Naive thymus-derived CD4-positive, alpha-beta T cell (primary cell): ENCODE measurements at places on chromosomes 6 and 20. TPM values are rescaled to one million over a fixed set of nuclear protein-coding genes. Genes with fewer than 3 reads are reported as not detected.

- DNase-seq, result no peak
- H3K36me3 ChIP-seq, result no peaks in the 10 kb centered on the region
- H3K27me3 ChIP-seq, result no peaks in the 10 kb centered on the region
- no peaks in the 10 kb centered on the region for H3K4me1 ChIP-seq
- no peak overlapping the region for H3K4me3 ChIP-seq
- H3K27ac ChIP-seq, result no peak overlapping the region
Measured at GRCh38 chr6:13990796-13991195, 66.0 kb downstream of the RNF182 start.

GRCh38 chr6:39654121-39654520 lies 71.1 kb downstream of the KIF6 start:
- no peaks in the 10 kb centered on the region for H3K36me3 ChIP-seq
- no peak for DNase-seq
- no peak overlapping the region for H3K27ac ChIP-seq
- H3K27me3 ChIP-seq, result no peaks in the 10 kb centered on the region
- H3K4me3 ChIP-seq, result no peak overlapping the region

DNA sequence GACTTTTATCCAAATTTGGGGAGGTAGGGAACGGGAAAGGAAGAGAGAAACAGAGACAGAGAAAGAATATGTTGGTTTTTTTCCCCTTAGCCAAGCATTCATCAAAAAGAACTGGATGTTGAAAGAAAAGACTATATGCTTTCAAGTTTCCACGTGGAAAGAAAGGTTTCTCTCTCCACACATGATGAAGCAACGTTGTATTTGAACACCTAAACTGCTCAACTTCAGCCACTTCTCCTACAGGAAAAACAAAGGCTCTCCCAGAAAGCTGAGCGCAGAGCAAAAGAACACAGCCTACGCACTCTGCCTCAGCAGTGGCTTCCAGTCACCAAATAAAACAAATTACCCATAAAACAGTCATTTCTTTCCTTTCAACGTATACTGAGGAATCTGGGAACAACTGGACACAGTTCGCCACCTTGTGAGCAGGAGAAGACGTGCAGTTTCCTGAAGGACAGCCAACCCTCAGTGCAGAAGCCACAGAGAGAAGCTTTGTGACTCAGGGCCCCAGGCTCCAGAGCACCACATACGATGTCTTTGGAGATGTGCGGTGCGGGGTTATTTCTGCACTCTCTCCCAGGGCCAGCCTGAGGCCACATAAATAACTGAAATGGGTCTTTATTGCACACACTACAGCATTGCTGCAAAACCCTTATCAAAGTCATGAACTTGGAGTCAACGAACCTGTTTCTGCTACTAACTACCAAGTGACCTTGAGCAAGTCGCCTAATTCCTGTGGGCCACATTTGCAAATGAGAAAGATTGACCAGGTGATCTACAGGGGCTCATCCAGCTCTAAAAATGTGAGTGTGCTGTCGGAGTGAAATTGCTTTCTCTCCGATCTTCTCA lies 10.1 kb downstream of the IL17F start:
- H3K27me3 ChIP-seq, result peaks cover 4% of the 10 kb centered on the region
- DNase-seq, result no peak
- H3K4me1 ChIP-seq, result no peaks in the 10 kb centered on the region
- no peak overlapping the region for H3K4me3 ChIP-seq
- H3K27ac ChIP-seq, result no peak overlapping the region

GRCh38 chr6:45930420-45931040 lies 85.1 kb downstream of the CLIC5 start:
- no peaks in the 10 kb centered on the region for H3K27me3 ChIP-seq
- H3K27ac ChIP-seq, result no peak overlapping the region
- no peaks in the 10 kb centered on the region for H3K36me3 ChIP-seq
- no peaks in the 10 kb centered on the region for H3K4me1 ChIP-seq
- no peak overlapping the region for H3K4me3 ChIP-seq
- DNase-seq, result peak; percentile 46

GRCh38 chr6:146071781-146072180 lies 42.9 kb downstream of the GRM1 start:
- no peaks in the 10 kb centered on the region for H3K27me3 ChIP-seq
- H3K27ac ChIP-seq, result no peak overlapping the region
- H3K4me3 ChIP-seq, result no peak overlapping the region
- H3K36me3 ChIP-seq, result no peaks in the 10 kb centered on the region

- peaks cover 2% of the 10 kb centered on the region for H3K4me1 ChIP-seq
- no peaks in the 10 kb centered on the region for H3K27me3 ChIP-seq
- DNase-seq, result no peak
- H3K27ac ChIP-seq, result no peak overlapping the region
- H3K36me3 ChIP-seq, result no peaks in the 10 kb centered on the region
Measured at GRCh38 chr6:3152689-3153088, 4.7 kb downstream of the TUBB2A start.

- H3K4me3 ChIP-seq, result no peak overlapping the region
- H3K27ac ChIP-seq, result no peak overlapping the region
Measured at GRCh38 chr6:143802833-143803565, 40.1 kb upstream of the LTV1 start.

GRCh38 chr6:3277851-3278416 lies 19.2 kb downstream of the PSMG4 start:
- DNase-seq, result no peak
- no peaks in the 10 kb centered on the region for H3K27me3 ChIP-seq
- H3K4me3 ChIP-seq, result no peak overlapping the region
- H3K27ac ChIP-seq, result no peak overlapping the region

DNA sequence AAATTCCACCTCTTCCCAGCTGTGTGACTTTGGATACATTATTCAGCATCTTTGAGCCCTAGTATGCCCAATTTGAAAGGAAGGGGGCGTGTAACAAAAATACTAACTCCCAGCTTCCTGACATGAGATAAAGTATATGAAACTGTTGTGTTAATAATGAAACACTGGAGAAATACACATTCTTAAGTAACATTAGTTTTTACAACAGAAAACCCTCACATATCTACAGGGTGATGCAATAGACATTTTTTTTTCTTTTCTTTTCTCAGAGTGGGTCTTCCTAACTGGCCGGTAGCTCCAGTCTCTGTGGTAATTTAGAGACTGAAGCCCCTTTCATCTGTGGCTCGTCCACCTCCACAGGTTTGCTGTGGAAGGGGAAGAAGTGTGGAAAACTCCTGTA lies 79.5 kb downstream of the CD83 start:
- H3K4me1 ChIP-seq, result no peaks in the 10 kb centered on the region
- H3K27ac ChIP-seq, result no peak overlapping the region
- no peak overlapping the region for H3K4me3 ChIP-seq
- no peak for DNase-seq
- no peaks in the 10 kb centered on the region for H3K36me3 ChIP-seq

GRCh38 chr20:63159826-63160640 lies 55.9 kb downstream of the YTHDF1 start:
- H3K4me3 ChIP-seq, result no peak overlapping the region
- H3K27ac ChIP-seq, result no peak overlapping the region
- DNase-seq, result no peak
- H3K36me3 ChIP-seq, result no peaks in the 10 kb centered on the region

GRCh38 chr6:98136333-98136732 lies 698.0 kb upstream of the POU3F2 start:
- no peaks in the 10 kb centered on the region for H3K36me3 ChIP-seq
- no peaks in the 10 kb centered on the region for H3K27me3 ChIP-seq
- H3K4me3 ChIP-seq, result no peak overlapping the region
- H3K27ac ChIP-seq, result no peak overlapping the region
- no peaks in the 10 kb centered on the region for H3K4me1 ChIP-seq

DNA sequence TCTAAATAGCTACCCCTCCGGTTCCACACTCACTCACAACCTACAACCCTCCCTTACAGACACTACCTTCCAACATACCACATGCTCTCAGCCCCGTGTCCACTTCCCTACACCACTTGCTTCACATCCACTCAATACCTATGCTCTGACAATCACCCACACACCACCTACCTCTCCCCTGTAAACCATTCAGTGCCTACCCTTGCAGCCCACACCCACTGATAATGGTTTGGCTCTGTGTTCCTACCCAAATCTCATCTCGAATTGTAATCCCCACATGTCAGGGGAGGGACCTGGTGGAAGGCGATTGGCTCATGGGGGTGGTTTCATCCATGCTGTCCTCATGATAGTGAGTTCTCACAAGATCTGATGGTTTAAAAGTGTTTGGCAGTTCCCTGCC lies 9.8 kb upstream of the ZNF343 start:
- no peaks in the 10 kb centered on the region for H3K27me3 ChIP-seq
- no peaks in the 10 kb centered on the region for H3K4me1 ChIP-seq
- no peak overlapping the region for H3K4me3 ChIP-seq
- DNase-seq, result no peak
- no peaks in the 10 kb centered on the region for H3K36me3 ChIP-seq
- no peak overlapping the region for H3K27ac ChIP-seq

DNA sequence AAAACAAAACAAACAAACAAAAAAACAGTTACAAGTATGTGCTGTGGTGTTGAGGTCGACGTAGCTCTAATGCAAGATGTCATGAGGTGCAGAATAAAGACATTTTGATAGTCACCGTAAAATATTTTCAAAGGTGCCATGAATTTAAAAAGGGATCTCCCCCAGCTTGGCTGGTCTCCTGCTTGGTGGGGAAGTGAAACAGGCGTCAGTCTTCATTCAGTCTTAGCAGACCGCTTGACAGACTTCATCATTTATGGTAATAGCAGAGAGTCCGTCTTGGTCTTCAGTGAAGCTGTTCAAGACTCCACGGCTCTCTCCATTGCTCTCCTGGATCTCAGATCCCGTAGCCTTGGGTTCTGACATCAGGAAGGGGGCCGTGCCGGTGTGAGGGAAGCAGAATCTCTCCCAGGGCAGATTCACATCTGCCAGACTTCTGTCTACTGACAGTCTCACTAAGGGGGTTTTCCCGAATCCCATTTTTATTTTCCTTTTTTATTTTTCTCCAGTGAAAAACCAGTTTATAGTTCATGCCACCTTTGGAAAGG lies 1.6 kb downstream of the SLC24A3 start:
- H3K27ac ChIP-seq, result no peak overlapping the region
- no peaks in the 10 kb centered on the region for H3K36me3 ChIP-seq
- no peaks in the 10 kb centered on the region for H3K4me1 ChIP-seq

DNA sequence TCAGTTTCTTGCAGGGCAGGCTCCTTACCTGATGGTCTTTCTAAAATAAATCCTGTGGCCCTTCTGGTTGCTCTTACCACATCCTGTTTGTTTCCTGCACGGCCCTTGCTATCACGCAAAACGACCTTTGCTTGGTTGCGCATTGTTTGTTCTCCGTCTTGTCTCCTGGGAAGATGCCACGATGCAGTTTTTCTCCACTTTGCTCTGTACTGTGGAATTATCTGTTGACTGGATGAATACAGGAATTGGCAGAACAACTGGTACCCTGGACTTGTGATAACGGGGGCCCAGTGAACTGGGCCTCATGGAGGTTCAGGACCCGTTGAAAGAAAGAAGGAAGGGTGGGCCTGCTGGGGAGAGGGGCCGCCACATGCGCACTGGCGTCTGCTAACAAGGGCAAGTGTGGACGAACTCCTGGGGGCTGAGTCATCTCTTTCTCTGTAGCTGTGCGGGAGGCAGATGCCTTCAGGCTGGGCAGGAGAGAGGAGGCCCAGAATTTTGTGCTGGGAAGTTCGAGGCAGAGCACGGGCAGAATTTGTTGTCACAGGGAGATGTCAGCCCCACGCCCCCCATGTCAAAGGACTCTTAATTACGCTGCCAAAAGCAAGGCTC lies 139.9 kb downstream of the BMP7 start:
- DNase-seq, result no peak
- H3K4me1 ChIP-seq, result no peaks in the 10 kb centered on the region
- no peak overlapping the region for H3K4me3 ChIP-seq
- no peaks in the 10 kb centered on the region for H3K36me3 ChIP-seq
- no peak overlapping the region for H3K27ac ChIP-seq
- no peaks in the 10 kb centered on the region for H3K27me3 ChIP-seq

GRCh38 chr20:44959638-44960102 lies 527 bp downstream of the TOMM34 start:
- peak; percentile 68 for DNase-seq
- H3K4me1 ChIP-seq, result peaks cover 24% of the 10 kb centered on the region
- peaks cover 5% of the 10 kb centered on the region for H3K36me3 ChIP-seq
- H3K27me3 ChIP-seq, result no peaks in the 10 kb centered on the region
- H3K4me3 ChIP-seq, result peak overlapping the region; percentile 71

DNA sequence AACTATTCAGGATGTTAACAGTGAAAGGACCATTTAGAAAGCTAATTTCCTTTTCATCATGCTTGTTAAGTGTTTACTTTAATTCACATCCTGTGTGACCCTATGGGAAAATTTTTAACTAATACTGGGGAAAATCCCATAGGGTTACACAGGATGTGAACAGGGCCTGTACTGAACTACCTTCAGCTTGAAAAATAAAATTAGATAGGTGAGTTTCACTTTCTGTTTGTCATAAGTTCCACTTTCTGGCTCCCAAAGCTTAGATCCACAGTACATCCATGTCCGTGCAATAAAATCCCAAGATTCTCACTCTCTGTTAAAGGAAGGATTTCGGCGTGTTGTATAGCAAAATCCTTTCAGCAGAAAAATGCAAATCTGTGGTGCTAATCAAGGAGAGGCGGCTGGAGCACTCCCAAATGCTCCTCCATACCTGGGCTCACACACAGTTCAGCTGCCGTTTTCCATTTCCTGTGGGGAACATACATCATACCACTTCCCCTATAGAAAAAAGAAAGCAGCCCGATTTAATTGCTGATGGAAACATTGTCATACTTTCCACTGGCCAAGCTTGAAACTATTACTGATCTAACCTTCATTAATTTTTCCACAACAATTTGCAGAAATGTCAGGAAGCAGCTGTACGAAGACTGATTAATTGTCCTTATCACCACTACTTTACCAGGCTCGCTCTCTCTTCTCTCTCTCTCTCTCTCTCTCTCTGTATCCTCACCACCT lies 125.2 kb downstream of the HIVEP2 start:
- peaks cover 59% of the 10 kb centered on the region for H3K4me1 ChIP-seq
- H3K4me3 ChIP-seq, result peak overlapping the region; percentile 66
- peak overlapping the region; percentile 82 for H3K27ac ChIP-seq
- peak; percentile 45 for DNase-seq

- no peaks in the 10 kb centered on the region for H3K36me3 ChIP-seq
- peak; percentile 58 for DNase-seq
- peak overlapping the region; percentile 71 for H3K27ac ChIP-seq
- H3K4me1 ChIP-seq, result peaks cover 21% of the 10 kb centered on the region
- peak overlapping the region; percentile 69 for H3K4me3 ChIP-seq
Measured at GRCh38 chr20:63740070-63740626, 572 bp downstream of the SLC2A4RG start.

GRCh38 chr6:118401325-118401975 lies 146.6 kb upstream of the PLN start:
- H3K27ac ChIP-seq, result no peak overlapping the region
- H3K36me3 ChIP-seq, result no peaks in the 10 kb centered on the region
- no peak for DNase-seq
- no peaks in the 10 kb centered on the region for H3K4me1 ChIP-seq

DNA sequence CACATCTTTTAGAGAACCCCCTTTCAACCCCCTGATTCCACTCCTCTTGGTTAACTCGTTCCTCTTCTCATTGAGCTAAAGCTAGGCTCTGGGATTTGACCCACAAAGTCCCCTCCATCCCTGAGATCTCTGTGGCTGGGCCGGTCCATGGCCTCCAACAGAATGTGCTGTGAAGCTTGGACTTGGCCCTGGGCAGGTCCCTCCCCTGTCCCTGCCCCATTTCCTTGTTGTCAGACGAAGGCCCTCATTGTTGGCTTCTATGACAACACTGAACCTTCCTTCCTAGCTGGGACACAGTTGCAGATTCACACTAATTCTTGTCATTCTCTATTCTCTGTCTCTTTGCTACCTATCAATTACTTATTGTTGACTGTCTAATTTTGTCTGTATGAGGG lies 156.1 kb downstream of the SYCP2 start:
- no peak overlapping the region for H3K4me3 ChIP-seq
- no peaks in the 10 kb centered on the region for H3K27me3 ChIP-seq
- no peaks in the 10 kb centered on the region for H3K4me1 ChIP-seq
- no peak overlapping the region for H3K27ac ChIP-seq

The GHRH gene
- total RNA-seq, result not detected

The CLPSL1 gene
- not detected for total RNA-seq

The ALDH8A1 gene
- total RNA-seq, result 1.8 TPM

The RIMS1 gene
- total RNA-seq, result not detected

The IL17A gene
- total RNA-seq, result not detected

The BMP7 gene
- not detected in 2 replicates for total RNA-seq
